Esophagus mucosa (tissue), 1 donor: ENCODE measurements at places on chromosomes 7 and 10.

DNA sequence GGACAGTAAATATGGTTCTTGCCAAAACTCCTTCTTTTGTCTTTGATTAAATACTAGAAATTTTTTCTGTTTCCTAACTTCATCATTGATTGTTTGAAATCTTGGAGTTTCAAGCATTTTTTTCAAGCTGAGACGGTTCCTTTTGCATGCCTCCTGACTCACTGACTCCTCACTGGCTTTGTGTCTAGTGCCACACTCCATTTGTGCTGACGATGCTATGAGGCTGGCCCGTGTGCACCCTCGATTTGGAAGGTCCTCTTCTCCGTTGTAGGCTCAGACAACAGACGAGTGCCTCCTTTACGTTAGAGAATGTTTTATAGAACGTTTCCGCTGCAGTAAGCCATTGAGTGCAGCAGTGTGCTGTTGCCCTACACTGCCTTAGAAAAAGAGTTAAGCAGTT, 10.8 kb upstream of the CSGALNACT2 start:
- ATAC-seq, result no peak

- no peak for ATAC-seq
These were observed 39.3 kb downstream of the WASL start for GRCh38 chr7:123709525-123709924.

GRCh38 chr7:87875151-87876039, 765 bp downstream of the SLC25A40 start:
- ATAC-seq, result peak; percentile 1

- no peak for ATAC-seq
These were observed 193.0 kb upstream of the KMT2E start for GRCh38 chr7:104820836-104821535.

DNA sequence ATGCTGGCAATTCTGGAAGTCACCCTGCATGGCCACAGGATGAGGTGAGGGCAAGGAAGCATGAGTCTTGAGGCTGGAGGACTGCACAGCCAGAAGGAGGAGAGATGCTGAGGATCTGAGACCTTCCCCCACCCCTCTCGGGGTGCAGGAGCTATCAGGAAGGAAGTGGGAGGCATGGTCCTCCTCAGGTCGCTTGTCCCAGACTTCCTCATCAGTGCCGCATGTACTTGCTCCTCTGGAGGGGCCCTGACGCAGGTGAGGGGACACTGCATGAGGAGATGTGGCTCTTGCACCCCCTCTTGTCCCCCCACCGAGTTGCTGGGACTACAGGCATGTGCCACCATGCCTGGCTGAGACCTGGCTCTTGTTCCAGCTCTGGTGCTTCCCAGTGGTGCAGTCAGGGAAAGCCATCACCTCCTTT, 5.7 kb upstream of the ZMIZ1 start:
- ATAC-seq, result no peak

GRCh38 chr7:44867073-44867995, 18.0 kb downstream of the PURB start:
- ATAC-seq, result peak; percentile 76

DNA sequence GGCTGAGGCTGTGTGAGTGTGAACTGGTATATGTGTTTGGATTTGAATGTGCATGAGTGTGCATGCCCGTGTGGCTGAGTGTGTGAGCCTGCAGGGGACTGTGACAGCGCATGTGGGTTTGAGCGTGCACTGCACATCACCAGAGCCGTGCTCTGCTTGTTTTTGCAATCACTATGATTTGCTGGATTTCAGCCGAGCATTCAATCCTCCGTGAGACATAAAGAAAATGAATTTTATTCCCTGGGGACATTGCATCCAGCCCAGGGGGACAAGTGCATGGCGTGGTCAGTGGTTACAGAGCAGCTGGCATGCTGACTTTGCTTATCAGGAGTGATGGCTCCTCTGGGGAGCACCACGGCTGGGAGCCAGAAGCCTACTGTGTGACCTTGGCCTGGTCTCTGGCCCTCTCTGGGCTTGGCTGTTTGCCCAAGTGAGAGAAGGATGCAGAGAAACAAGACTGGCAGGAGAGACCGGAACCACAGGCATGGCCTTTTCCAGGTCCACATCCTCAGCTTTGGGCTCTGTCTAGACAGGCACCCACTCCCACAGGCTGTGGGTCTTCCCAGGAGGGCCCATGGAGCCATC, 160.2 kb upstream of the UNC5B start:
- ATAC-seq, result peak; percentile 45

DNA sequence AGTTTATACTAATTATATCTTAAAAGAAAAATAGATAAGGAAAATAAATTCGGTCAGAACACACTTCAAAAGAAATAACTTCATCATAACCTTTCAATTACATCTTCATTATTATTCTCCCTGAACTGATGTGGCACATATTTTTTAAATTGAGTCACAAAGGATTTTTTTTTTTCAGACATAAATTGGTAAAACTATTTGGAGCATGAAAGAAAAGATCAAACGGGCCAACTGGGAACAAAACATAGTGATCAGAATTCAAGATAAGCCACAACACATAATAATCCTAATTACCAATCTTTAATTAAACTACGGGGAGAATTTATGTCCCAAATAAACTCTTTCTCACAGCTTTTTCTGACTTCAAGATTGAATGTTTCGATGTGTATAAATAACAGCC, 258.2 kb upstream of the MAGI2 start:
- ATAC-seq, result no peak
